ENCODE measurements at places on chromosomes 2 and 18.
A peak's percentile ranks its signal among the peaks of the same experiment; 100 is the strongest.

DNA sequence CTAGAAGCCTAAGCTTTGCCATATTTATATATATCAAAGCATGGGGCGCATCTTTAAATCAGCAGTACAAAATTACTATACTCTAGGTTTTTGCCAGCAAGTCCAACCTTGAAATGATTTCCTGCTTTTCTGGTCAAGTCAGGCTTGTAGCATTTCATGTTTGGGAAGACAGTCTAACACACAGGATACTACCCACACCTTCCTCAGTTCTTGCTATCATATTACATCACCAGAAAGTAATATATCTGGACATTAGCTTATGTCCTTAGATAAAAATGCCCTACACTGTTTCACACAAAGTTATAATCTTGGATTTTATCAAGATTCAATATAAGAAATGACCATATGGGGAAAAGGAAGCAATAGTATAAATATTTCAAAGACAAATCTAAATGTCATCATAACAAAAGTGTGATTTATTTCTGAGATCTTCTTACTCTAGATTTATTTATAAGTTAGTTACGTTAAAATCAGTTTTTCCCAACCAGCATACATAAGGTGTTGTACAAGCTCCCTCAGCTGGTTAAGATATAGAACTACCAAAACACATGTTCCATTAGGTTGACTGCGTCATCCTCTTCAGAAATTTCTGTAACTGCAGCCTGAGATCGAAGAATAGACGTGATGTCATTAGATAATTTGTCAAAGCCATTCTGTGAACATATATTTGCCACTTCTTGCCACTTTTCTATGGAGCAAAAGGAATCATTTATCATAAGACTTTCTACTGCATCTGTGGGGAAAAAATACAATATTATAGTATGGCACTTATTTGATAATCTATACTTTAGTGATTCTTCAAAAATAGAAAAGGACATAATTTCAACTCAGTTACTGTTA lies 56.6 kb downstream of the CLHC1 start:
- peak; percentile 41 for DNase-seq

DNA sequence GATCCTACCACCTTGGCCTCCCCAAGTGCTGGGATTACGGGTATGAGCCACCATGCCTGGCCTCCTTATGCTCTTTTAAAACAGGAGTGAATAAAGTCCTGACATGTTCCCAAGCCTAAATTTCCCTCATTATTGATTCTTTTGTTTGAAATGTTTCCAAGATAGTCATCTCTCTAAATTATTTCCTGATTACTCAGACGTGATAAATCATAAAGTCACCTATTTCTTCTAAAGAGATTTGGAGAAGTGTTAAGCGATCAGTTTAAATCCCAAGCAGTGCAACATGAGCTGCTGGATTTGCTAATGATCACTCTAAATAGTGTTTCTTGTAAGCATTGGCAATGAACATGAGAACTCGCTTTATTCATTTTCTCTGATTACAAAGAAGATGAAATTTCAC lies 51.8 kb downstream of the PMAIP1 start:
- no peak for DNase-seq

DNA sequence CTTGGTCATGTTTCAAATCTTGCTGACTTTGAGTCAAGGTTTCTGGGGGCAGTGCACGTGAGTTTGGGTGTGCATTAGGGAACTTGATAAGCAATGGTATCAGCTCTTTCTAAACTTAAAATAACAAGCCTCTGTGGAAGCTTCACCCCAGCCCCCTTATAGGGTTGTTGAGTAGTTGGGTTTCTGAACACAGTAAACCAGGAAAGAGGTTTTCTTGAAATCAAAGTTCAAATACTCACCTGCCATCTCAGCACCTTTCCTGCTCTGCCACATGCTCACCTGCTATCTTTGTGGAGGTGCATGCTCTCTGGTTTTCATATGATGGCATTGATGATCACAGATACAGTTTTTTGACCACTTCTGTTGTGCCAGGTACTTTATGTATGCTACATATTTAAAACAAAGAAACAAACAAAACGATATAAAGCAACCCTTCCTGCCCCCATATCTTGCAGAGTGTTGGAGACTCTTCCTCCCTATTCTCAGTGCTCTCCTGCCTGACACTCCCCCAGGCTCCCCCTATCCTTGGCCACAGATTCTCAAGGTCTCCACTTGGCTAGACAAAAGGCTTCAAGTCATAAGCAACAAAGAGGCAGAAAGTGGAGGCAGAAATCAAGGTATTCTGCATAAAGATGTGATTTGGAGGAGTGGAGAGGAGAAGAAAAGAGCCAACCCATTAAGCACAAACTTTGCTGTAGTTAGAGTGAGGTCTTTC lies 360.6 kb downstream of the CYRIA start:
- no peak for DNase-seq

DNA sequence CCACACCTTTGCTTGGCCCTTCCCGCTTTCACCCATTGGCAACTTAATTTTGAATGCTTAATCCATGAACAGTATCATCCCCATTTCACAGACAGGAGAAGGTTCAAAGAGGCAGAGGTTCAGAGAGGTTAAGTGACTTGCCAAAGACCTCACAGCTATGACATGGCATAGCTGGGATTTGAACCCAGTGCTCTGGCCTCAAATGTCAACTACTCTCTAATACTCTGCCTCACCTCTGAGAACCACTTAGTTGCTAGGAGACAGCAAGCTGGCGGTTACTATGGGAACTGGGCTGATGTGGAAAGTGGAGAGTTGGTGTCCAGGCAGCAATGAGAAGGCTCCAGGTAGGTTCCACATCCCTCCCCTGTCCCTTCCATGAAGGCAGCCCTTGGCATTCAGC lies 15.8 kb upstream of the PRSS56 start:
- DNase-seq, result no peak

- DNase-seq, result no peak
Measured at GRCh38 chr18:77191071-77191751, 58.4 kb upstream of the GALR1 start.

DNA sequence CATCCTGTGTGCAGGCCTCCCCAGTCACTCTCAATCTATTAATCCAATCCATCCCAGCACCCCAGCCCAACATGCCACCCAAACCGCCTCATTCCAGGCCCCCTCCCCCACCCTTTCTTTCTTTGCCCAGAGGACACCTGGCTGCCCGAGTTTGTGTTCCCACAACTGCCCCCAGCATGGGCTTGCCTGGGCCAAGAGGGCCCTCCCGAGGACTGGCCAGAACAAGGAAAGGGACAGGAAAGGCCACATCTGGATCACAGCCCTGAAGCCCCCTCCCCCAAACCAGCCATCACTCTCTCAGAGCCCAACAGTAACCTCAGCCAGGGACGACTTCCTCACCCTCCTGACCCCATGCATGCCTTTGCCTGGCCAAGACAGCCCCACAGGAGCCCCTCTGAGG lies 1.2 kb downstream of the TNS1 start:
- DNase-seq, result no peak

All from H54 (cell line).